ENCODE measurements at places on chromosomes 7 and 10.

DNA sequence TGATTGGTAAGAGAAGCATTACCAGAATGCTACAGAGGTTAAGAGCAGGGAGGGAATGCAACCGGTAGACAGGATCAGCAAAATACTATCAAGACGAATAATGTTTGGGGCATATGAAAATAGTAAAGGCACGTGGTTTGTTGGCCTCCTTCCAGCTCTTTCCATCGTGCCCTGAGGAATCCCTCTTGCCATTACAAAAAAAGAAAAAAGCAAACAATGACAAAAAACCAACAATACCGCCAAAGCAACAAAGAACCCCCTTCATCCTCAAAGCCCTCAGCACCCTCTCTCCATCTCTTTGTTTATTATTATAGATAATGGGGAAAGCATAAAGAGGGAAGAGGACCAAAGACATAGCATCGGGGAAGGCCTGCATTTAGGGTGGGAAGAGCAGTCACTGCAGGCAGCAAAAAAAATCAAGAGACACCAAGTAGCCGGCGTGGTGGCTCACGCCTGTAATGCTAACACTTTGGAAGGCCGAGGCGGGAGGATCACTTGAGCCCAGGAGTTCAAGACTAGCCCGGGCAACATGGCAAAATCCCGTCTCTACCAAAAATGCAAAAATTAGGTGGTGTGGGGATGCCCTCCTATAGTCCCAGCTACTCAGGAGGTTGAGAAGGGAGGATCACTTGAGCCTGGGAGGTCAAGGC, 78.0 kb downstream of the HIP1 start:
- DNase-seq: no peak

GRCh38 chr10:82464191-82464818, 589.3 kb downstream of the NRG3 start:
- DNase-seq: no peak

GRCh38 chr10:96772196-96772595, 51.9 kb upstream of the PIK3AP1 start:
- no peak for DNase-seq

GRCh38 chr10:102159051-102159597, 6.9 kb downstream of the NOLC1 start:
- no peak for DNase-seq

DNA sequence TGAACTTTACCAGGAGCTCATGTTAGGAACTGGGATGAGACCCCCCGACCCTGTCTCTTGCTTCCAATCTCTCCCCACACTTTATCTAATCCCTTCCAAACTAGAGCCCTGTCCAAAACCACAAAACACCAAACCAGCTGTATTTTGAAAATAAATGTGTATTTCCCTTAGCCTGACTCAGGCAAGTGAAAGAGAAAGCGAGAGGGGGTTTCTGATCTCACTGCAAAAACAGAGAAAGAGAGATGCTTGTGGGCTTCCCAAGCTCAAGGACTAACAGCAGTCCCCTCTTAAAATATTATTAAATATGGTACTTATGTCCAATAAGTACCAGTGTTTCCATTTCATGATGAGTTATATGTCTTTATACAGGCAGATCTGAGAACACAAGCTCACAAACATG, 122.0 kb downstream of the AGMO start:
- no peak for DNase-seq

DNA sequence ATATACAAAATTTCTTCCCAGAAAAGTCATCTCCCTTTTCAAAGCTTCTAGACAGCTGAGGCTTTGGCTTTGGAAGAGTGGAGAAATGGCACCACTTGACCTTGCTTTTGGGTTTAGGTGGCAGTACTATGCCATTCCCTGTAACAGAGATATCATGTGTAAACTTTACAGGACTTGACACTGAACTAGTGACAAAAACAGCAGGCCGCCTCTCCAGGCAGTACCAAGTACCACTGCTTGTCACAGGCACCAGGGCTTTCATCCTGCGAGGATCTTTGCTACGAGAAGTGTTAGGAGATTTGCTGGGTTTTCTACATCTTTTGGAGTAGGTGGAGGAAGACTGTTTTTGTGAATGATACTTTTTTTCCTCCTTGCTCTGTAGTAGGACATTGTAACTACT, 32.6 kb upstream of the ANLN start:
- DNase-seq: no peak

DNA sequence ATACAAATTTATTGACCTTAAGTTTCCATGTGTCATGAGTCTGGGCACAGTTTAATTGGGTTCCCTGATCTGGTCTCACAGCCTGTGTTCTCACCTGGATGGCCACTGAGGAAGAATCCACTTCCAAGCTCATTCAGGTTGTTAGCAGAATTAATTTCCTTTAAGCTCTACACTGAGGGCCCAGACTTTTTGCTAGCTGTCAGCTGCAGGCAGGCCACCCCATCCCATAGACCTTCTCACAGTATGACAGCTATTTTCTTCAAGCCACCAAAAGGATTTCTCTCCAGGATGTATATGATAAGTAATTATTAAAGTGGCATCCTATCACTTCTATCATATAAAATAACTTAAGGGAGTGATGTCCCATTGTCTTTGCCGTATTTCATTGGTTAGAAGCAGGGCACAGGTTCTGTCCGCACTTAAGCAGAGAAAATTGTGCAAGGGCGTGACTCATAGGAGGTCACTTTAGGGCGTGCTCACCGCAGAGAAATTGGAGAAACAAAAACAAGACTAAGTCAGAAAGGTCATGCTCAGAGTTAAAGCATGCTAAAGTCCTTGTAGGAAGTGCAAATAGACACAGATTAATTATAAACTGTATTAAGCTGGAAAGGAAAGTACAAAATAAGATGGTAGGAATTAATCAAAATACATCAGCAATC, 109.9 kb downstream of the AHR start:
- no peak for DNase-seq

DNA sequence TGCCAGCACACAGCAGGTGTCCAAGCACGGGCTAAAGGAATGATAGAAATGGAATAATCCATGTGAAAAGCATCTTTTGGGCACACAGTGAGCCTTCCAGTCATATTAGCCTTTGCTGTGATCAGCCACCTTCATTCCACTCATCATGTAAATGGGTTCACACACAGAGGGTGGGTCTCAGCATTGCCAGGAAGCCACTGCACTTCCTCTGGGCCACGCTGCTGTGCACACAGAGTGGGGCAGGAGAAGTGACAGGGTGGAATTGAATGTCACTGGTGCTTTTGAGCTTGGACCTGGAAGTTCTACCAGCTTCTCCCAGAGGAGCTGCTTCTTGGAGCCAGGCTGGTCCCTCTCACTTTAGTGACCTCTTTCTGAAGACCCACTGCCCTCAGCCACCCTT, 203.5 kb downstream of the USP6NL start:
- DNase-seq: no peak
